ENCODE measurements at places on chromosomes 4 and X.

GRCh38 chrX:40953369-40953768, 131.9 kb upstream of the USP9X start:
- DNase-seq = no peak

DNA sequence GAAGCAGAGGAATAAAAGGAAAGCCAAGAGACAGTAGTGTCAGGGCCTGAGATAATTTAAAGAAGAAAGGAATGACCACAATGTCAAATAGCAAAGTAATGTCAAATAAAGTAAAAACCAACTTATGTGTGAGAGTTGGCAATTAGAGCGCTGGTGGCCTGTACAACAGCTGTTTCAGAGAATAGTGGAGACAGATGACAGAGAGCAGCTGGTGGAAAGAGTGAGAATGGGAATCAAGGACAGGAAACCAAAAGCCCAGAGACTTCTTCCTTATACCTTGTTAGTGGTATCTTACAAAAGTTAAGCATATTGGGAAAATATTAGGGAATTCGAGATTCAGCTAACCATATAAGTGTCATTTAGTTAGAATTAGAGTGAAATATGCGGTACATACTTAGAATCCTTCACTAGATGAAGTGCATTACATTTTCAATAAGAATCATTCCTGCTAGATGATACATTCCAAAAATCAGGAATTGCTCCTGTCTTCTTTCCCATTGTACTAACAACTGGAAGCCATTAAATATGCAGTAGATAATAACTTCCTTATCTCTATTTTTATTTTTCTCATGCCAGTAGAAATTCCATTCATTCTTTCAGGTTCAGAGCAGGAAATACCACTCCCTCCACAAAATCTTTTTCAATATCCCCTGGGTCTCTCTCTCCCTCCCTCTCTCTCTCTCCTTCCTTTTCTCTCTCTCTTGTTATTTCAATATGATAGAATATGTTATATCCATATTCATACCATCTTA, 525.4 kb downstream of the CENPC start:
- no peak for DNase-seq

- no peak for DNase-seq
Observed at GRCh38 chr4:2961811-2962441, 1.3 kb downstream of the NOP14 start.

GRCh38 chr4:182803235-182803634, 114.0 kb downstream of the DCTD start:
- no peak for DNase-seq

- peak; percentile 15 for DNase-seq
Observed at GRCh38 chrX:102154900-102155805, 624 bp downstream of the BEX5 start.

- no peak for DNase-seq
Observed at GRCh38 chr4:79917246-79917645, 155.8 kb downstream of the ANTXR2 start.

- no peak for DNase-seq
Observed at GRCh38 chr4:2254665-2255500, 7.0 kb downstream of the MXD4 start.

DNA sequence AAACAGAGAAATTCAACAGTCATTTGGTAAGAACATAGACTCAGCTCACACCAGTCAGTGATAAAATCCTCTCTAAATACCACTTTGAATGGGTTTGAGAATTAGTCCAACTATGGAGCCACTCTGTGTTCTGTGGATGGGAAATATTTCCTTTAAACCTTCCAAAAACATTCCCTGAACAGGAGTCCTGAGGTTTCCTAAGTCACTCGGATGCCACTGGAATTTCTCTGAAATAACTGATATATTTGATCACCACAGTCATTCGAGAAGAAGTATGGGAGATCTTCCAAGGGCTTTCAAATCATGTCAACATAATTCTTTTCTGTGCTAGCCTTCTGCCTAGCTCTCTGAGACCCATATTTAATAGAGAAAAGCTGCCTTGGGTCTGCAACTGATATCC, 958.6 kb downstream of the STIM2 start:
- no peak for DNase-seq

DNA sequence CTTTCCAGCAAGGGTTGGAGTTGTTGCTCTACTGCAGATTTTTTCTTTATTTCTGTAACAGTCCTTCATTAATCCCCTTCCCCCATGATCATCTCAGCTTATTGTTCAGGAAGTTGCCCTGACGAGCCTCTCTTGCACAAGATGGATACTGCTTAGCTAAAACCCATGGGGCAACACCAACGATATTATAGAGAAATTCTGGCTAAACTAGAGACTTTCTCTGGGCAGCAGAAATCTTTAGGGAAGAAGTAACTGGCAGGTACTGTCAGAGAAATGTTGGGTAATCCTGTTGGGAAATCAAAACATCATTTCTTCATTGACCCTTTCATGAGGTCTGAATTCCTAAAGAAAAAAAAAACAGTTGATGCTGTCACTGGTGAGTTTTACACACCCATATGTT, 921.3 kb downstream of the NLGN4X start:
- DNase-seq = no peak

GRCh38 chrX:69018416-69019072, 146.7 kb downstream of the PJA1 start:
- DNase-seq = no peak

- DNase-seq = no peak
Observed at GRCh38 chrX:9148615-9149399, 114.9 kb upstream of the FAM9B start.

DNA sequence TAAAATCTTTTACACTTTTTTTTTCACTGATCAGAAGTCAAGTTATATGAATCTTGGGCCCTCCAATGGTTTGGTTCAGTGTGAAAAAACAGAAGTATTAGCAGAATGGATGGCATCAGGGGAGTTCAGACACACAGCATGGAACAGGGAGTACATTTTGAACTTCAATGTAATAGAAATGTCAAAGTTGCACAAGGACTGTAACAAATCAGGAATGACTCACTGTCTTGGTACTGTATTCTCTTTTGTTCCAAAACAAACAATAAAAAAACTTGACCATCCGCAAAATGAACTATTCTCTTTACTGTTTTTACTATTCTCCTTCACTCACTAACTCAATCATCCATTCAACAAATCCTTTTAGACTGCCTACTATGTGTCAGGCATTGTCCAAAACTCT, 401.0 kb downstream of the FSTL5 start:
- DNase-seq = no peak

- no peak for DNase-seq
Observed at GRCh38 chr4:8201321-8201781, 2.3 kb downstream of the SH3TC1 start.

DNA sequence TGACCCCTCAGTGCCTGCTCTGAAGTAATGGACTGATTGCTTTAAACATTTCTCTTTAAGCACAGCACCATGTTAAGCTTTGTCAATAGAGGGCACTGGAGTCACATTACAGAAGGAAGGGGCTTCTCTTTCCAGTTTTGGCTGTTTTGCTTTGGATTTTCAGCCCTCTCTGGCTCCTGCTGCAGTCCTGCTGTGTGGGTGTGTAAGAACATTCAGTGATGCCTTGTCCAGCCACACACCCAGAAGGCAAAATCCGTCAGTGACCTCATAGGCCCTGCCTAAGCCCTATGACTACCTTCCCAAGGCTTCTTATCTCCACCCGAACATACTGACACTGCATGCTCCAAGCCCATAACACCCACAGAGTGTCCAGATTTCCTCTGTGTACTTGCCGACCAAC, 215.3 kb upstream of the CTSO start:
- DNase-seq = peak; percentile 56

GRCh38 chr4:7641712-7642111, 207.0 kb upstream of the PSAPL1 start:
- DNase-seq = no peak

DNA sequence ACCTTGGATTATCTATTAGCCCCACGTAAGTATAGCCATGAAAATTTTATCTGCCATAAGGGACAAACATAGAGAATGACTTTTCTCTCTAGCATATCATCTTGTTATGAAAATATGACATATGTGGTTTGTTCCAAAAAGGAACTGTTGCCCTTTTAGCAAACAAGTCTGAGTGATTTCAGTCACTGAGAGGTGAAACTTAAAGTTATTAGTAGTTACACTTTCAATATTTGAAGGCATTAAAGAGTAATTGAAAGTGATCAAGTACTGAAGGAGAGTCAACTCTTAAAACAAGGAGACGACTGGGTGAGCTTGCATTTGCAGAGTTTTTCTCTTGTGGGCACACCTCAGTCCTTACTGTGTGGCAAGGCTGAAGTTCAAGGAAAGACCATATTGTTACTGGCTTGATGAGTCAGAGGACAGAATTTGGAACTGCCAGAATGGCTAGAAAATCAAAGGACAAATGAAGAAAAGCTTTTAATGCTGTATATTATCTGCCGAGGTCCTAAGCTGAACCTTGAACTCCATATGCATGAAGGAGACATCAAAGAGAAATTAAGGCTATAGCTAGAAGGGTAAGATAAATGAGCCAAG, 205.1 kb upstream of the EMCN start:
- DNase-seq = no peak

- no peak for DNase-seq
Observed at GRCh38 chr4:141543176-141543575, 93.2 kb upstream of the IL15 start.

DNA sequence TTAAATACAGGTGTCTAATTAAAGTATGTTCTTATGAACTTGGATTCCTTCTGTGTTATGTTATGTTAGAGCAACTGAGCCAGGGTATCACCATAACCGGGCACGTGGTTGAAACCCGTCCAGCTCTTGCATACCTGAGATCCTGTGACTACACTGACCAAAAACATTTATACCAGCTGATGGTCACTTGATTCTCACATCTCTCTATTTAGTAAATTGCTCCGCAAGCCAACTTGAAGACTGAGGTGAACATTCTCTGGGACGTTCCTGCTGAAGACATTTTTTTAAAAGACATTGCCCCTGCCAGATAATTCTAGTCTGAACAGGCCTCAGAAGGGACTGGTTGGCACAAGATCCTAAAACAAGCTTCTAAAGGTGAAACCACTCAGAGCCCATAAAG, 550.0 kb upstream of the DIPK2B start:
- DNase-seq = no peak

- DNase-seq = peak; percentile 32
Observed at GRCh38 chr4:102449751-102450352, 51.3 kb upstream of the NFKB1 start.

DNA sequence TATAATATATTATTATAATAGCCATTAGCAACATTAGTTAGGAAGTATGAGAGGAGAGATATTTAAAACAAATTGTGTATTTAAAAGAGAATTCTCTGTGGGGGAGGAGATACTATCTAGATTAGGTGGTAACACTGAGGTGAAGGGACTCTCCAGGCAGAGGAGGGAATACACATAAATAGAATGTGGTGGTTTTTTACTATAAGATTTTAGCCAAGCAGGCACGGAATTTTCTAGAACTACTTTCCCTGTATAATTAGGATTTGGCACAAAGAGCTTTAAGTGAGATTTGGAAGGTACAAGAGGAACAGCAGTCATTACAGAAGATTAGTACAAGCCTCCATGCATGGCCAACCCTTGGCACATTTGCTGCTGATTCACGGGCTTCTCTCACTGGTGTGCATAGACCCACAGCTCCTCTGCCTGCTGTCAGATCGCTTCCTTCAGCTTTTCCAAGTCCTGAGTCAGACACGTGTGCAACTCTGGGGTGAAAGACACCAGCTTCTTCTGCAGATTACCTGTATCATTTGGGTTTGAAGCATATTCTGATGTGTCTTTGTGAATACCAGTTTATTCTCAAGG, 685.5 kb downstream of the KCTD8 start:
- no peak for DNase-seq

DNA sequence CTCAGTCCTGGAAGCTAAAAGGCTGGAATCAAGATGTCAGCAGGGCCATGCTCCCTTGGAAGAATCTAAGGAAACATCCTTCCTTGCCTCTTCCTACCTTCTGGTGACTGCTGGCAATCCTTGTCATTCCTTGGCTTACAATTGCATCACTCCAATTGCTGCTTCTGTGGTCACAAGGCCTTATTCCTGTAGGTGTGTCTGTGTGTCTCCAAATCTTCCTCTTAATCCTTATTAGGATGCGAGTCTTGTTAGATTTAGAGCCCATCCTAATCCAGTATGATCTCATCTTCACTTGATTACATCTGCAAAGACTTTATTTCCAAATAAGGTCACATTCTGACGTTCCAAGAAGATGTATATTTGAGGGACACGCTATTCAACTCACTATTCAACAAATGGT, 52.2 kb downstream of the SMIM20 start:
- DNase-seq = no peak

DNA sequence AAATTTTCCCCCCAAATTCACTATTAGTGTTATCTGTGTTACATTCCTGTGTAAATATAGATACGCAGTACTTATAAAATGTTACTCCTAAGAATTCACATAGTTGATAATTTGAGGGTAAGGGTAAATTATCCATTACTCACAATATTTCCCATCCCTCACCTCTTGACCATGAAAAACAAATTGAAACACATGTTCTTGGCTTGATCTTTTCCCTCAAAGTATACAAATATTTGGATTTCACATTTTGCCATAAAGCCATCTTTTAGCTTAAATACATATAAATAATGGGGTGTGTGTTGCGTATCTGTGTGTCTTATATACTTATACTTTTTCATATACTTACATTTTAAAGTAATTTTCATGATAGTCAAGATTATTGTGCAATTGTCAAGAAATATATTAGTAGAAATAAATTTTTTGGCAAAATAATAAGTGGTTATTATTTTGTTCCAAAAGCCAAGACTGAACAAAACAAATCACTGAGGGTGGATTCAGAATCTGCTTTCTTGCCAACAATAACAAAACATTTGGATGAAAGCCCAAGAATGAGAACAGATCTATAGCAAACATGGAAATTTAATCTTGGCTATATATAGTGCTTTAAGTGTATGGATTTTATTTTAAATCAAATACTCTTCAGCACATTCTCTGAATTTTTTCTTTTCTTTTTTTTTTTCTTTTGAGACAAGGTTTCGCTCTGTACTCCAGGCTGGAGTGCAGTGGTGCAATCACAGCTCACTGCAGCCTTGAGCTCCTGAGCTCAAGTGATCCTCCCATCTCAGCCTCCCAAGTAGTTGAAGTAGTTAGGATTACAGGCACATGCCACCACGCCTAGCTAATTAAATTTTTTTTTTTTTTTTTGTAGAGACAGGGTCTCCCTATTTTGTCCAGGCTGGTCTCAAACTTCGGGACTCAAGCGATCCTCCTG, 48.5 kb upstream of the PRSS48 start:
- DNase-seq = no peak

DNA sequence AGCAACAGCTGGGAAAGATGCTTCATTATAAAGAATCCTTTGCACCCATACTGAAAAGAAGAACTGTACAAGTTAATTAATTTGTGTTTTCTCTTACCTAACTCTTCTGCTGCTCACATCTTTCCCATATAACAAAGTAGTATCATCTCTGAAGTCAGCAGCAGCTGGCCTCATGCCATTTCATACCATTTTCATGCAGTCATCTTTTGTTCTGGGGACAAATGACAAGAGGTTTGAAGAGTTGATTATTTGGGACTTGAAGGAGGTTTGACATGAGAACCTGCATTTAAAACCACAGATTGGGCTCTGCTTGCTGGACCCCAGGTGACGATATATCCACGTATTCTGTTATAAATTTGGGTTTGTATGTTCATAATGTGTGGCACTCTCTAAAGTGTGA, 430.3 kb downstream of the SPRY1 start:
- DNase-seq = no peak

Measured in dorsolateral prefrontal cortex (tissue), 122 donors.